ENCODE measurements at places on chromosomes 12 and 14.

DNA sequence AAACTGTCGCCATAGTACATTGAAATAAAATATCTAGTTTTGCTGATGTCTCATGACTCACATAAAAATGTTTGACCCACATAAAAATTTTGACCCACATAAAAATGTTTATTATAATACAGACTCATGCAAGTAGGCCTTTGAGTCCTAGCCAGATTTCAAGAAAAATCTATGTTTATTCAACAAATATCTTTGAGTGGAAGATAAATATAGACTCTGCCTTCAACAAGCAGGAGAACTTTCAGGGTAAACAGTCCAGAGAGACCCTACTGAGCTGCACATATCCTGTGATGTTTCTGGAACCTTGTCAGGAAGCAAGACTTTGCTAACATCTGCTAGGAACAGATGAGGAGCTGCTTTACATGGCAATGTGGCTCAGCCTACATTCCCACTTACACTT lies 283.1 kb downstream of the MDGA2 start:
- DNase-seq = no peak

DNA sequence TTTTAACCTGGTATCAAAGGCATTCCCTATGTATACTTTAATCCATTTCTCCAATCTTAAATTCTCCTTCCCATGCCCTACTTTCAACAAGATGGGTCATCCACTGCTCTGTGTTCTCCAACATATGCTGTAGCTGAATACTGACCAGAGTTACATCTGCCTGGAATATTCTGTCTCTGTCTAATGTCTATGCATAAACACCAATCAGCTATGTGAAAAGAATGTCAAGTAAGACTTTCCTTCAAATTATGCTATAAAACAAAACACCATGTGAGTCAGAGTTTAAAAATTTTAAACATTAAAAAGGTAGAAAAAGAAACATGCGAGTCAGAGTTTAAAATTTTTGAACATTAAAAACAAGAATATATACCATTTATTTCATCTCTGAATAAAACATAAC lies 19.3 kb downstream of the NT5DC3 start:
- no peak for DNase-seq

GRCh38 chr12:102956738-102957327 lies 641 bp upstream of the ASCL1 start:
- DNase-seq = no peak

DNA sequence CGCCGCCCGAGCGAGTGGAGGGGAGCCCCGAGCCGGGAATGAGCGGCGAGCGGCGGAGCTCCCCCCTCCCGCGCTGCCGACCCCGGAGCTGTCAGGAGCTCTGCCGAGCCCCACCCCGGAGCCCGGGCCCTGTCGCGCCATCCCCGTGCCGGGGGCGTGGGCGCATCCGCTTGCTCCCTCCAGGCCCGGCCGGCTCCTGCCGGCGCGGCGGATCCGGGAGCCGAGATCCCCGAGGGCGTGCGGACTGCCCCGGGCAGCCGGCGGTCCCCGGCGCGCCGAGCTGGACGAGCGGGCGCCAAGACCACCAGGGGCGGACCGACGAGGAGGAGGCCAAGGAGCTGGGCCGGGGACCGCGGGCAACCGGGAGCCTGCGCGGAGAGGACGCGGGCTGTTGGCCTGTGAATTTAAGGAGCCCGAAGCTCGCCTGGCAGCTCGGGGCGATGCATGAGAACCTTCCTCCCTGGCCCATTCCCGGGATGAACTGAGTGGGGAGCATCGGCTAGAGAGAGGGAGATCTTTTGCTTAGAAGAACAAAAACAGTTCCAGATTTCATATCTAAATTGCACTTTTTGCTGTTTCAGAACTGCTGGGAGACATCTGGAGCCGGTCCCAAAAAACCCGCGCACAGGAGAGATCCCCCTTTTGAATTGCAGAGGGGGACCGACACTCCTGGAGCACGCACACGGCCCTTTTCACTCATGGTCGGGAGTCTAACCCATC lies 2.0 kb downstream of the PTHLH start:
- DNase-seq = no peak

DNA sequence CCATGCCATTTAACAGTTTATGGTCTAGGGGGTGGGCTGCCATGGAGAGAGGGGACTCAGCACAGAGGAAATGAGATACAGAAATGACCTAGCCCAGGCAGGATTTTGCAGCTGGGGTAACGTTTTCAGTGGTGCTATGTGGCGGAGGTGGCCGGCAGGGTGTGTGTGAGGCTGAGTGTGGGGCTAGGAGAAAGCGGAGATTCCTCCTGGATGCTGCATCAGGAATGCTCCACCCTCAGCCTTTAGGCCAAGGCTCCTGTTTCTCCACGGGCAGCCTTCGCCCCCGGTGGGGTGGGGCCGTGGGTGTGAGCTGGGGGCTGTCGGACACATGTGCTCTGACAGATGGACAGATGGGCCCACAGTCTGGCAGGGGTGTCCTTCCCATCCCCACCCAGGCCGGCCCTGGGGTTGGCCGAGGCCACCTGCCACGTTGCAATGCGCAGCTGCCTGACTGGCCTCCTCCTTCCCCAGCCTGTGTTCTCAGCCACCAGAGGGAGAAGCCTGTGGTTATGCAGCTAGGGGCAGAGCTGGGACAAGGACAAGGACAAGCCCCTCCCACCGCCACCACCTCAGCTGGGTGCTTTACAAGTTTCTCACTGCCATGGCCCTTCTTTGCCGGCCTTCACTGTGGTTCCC lies 44.3 kb downstream of the TEAD4 start:
- DNase-seq = no peak

DNA sequence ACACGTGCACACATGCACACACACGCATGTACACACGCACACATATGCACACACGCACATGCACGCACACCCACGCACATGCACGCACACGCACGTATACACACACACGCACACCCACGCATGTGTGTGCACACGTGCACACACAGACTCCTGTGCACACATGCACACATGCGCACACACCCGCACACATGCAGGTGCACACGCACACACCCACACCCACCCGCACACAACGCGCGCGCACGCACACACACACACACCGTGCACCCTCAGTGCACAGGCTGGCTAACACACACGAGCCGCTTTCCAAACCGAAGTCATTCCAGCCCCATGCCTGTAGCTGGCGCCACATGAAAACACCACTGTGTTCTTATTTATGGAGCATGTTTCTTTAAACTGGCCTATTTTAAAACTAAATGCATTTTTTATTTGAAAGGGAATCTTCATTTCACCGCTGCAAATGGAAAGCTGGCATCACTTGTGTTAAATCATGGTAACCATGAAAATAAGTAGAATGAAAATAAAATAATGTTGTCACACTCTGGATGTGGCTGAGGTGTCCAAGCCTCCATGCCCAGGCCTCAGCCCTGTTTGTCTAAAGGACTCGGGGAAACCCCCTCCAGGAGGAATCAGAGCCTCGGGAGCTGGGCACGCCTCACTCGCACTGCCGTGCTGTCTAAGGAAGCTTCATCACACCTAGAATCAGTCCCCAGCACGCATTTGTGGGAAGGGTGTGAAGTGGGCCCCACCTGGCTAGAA lies 45.1 kb downstream of the GALNT9 start:
- no peak for DNase-seq

- no peak for DNase-seq
Measured at GRCh38 chr12:69331519-69331908, 16.7 kb upstream of the LYZ start.

DNA sequence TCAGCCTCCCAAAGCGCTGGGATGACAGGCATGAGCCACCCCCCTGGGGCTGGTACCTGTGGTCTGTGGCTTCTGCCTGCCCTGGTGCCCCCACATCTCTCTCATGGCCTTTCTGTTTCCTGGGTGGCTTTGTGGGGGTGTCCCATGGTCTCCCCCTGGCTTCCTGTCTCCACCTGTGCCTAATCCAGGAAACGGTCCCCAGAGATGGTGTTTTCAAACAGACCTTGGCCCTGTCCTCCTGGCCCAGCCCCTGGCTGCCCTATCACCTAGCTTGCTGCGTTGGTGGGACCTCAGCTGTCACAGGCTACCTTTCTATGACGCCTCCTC lies 18.1 kb downstream of the MEG3 start:
- no peak for DNase-seq

DNA sequence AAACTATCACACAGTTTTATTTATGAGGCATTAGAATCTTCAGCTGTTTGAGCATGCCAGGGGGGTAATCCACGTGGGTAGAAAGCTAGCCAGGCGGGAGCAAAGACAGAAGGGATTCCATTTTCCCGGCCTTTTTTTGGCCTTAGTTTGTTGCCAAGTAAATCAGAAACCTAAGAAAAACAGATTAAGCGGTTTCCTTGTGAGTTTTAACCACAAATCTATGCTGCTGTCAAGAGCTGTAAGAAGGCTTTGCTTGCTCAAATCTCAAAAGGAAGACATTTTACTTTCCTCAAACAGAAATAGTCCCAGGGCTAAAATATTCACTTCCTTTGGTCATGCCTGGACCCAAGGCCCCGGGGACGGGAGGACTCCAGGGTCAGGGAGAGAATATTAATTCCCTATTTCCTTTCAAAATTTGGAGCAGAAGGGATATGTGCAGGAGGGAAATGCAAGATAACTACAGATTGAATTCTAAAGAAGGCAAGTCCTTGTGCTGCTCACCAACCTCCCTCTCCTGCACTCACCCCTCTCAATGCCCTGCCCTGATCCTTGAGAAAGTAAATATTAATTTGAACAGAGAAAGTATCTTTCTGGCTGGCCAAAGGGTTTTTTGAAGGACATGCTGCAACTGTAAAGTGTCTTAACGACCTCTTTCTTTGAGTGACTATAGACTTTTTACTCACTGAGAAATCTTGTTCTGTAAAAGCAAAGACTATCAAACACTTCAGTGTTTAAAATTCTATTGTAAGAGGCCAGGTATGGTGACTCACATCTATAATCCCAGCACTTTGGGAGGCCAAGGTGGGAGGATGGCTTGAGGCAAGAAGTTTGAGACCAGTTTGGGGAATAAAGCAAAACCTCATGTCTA lies 75.7 kb downstream of the HSD17B6 start:
- no peak for DNase-seq

DNA sequence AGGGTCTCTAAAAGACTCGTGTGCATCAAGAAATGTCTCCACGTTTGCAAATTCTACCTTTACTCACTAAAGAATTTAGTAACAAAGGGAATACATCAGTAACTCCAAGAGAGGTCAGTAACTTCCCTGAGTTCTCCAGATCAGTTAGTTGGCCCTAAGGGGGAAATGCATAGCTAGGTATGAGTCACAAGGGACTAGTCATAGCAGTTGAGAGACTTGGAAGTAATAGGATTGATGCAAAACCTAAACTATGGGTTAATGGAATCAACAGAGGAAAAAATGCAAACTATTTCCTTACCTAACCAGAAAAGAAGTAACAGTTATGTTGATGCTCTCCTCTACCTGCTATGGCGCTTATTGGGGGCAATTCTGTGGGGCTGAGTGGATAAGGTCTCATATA lies 148.8 kb upstream of the GARIN6 start:
- no peak for DNase-seq

DNA sequence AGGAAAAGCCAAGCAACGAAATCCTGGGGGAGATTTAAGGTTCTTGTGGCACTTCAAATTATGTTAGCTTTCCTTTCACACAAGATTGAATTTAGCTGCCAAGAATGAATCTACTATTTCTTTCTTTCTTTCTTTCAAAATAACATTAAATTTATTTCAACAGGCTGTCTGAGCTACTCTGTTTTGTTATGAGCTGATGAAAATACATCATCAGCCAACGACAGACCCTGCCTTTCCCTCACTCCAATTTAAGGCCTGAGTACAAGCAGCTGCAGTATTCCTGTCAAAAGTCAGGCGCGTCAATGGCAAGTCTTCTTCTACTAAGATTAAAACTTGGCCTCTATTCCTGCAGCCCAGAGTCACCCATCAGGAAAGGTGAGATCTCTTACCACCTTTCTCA lies 347.7 kb upstream of the FLRT2 start:
- no peak for DNase-seq

DNA sequence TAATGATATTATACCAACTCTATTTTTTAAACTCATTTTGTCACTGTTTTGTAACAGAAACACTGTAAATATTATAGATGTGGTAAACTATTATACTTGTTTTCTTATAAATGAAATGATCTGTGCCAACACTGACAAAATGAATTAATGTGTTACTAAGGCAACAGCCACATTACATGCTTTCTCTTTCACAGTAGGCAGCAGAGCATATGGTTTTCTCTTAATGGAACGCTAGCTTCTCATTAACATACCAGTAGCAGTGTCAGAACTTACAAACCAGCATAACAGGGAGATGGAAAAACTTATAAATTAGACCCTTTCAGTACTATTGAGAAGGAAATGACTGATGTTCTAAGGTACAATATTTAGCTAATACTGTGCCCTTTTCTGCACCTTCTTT lies 398.8 kb downstream of the PRKD1 start:
- DNase-seq = no peak

GRCh38 chr14:80278293-80279023 lies 67.2 kb upstream of the DIO2 start:
- no peak for DNase-seq

DNA sequence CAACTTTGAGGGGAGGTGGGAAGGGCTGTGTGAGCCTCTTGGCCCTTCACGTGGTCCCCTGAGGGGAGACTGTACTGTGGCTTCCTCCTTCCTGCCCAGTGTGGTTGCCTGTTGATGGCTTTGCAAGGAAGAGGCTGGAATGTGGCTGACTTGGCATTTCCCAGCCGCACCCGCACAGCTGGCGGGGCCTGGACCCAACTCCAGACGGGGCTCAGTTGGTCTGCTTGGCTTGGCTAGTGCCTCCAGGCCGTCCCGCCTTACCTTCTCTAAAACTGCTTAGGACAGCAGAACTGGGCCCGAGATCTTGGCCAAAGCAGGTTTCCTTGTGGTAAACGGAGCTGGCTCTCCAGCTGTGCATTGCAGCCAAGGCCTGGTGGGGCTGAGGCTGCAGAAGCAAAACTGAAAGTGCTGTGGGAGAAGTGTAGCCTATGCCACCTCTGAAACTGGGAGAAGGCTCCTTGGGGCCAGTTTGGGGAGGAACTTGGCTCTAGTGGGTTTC lies 139.5 kb downstream of the SMOC1 start:
- DNase-seq = no peak

- DNase-seq = no peak
Measured at GRCh38 chr14:70237710-70238109, 49.0 kb upstream of the SLC8A3 start.

- DNase-seq = no peak
Measured at GRCh38 chr12:14072987-14073386, 91.6 kb upstream of the GRIN2B start.

- peak; percentile 92 for DNase-seq
Measured at GRCh38 chr12:110449799-110450497, at the start of gene ARPC3. TSS of gene ARPC3 (minus strand) at chr12:110450337. CDS start at chr12:110450260, 77 bp downstream.

- no peak for DNase-seq
Measured at GRCh38 chr12:18165889-18166288, 75.9 kb upstream of the RERGL start.

DNA sequence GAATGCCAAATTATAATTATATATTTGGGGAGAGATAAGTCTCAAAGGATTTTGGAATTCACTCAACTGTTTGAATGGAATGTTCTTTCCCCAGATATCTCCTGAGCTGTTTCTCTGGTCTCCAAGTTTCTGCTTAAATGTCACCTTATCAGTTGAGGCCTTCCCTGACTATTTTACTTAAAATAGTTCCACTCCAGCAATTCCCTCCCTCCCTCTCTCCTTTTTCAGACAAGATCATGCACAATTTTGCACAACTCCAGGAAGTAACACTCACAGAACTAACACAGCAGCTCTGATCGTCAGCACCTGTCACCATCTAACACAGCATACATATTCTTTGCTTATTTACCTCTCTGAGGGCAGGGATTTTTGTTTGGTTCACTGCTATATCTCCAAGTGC lies 12.5 kb downstream of the BTG1 start:
- no peak for DNase-seq

- DNase-seq = no peak
Measured at GRCh38 chr14:81176241-81176640, 44.5 kb downstream of the GTF2A1 start.
